ENCODE measurements at places on chromosomes 1 and 21. TPM values are rescaled to one million over a fixed set of nuclear protein-coding genes. Genes with fewer than 3 reads are reported as not detected.

Gene KCNA3
- not detected for total RNA-seq

Gene IFNLR1
- total RNA-seq, result 5.8 TPM

Gene NBPF20
- 2.4 TPM for total RNA-seq

Gene NUP210L
- under 0.01 TPM for total RNA-seq

Gene PGLYRP4
- total RNA-seq, result 4.0 TPM

Gene FCRL5
- not detected for total RNA-seq

Gene CD247
- not detected for total RNA-seq

Gene WNT9A
- total RNA-seq, result 1.0 TPM

Gene BRINP3
- not detected for total RNA-seq

Gene CLSTN1
- 507 TPM for total RNA-seq

Gene SPATA1
- 0.14 TPM for total RNA-seq

Gene AGMAT
- 0.93 TPM for total RNA-seq

Gene ITLN1
- total RNA-seq, result not detected

Measured in nasal cavity respiratory epithelium epithelial cell of viscerocranial mucosa (primary cell).